Stimulated activated CD8-positive, alpha-beta memory T cell treated with anti-CD3 and anti-CD28 coated beads, Interleukin-12 subunit alpha, Interleukin-12 subunit beta, amount 100 ng/mL, for 1 hour (primary cell): ENCODE measurements at places on chromosomes 7 and 10.

GRCh38 chr7:117282239-117282812, 40.5 kb downstream of the WNT2 start:
- DNase-seq = no peak

DNA sequence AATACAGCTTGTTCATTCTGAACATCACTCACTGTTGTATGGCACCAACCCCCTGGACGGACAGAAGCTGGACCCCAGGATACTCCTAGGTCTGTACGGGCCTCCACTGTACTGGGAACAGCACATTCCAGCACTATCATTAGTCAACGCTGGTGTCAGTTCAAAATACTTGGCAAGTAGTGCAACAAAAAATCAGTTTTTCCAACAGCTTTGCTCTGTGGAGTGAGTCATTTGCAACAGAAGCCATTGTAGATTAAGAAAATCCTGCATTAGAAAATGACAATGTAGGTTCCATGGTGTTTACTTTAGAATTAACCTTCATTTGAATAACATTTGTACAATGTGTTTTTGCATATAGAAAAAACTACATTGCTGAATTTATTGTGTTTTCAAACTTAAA, 266.6 kb downstream of the HDAC9 start:
- DNase-seq = no peak

DNA sequence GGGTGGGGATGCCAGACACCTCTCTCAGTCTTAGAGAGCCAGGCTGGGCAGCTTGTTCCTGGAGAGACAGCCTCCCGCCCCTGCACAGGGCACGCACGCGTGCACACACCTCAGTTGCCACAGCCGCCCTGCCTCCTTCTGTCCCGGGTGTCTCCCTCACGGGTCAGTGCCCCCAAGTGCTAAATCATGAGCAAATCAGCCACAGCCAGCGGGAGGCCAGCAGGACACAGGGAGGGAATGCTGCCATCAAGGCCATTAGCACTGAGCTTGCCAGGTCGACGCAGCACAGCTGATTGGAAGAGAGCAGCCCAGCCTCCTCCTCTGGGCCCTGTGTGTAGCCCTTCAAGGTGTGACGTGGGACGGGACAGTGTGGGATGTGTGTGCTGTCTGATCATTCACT, 130.4 kb downstream of the CDH23 start:
- DNase-seq = no peak

- no peak for DNase-seq
Observed at GRCh38 chr7:149016876-149017275, 11.4 kb downstream of the PDIA4 start.

DNA sequence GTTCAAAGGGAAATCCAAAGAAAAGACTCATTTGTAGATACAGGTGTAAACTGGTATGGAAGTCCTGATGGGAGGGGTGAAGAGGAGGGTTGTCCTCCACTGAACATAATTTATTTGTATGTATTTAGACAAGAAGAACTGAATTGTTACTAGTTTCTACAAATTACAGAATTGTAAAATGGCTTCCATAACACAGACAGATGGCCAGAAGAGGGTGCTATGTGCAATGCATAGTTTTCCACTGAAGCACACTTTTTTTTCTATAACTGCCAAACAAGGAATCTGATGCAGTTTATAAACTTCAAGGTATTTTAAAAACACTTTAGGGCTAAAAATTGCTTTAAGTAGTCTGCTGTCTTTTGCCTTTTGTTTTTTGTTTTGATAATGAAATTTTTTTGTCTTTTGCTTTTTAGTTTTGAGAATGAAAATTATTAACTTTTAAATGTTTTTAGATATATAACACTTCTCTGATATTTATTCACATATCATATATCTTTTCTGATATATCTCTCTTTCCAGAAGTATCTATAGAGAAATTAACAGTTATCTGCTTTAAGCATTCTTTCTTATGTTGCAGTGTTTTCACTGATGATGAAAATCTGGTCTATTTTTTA, 58.5 kb downstream of the PHYHIPL start:
- no peak for DNase-seq

- DNase-seq = no peak
Observed at GRCh38 chr7:92782855-92783254, 53.5 kb downstream of the CDK6 start.

- DNase-seq = no peak
Observed at GRCh38 chr10:69951658-69952057, 101.0 kb upstream of the MACROH2A2 start.

GRCh38 chr10:67452892-67453291, 243.1 kb downstream of the CTNNA3 start:
- DNase-seq = no peak

GRCh38 chr10:65142641-65143435, 1621.6 kb downstream of the REEP3 start:
- no peak for DNase-seq

DNA sequence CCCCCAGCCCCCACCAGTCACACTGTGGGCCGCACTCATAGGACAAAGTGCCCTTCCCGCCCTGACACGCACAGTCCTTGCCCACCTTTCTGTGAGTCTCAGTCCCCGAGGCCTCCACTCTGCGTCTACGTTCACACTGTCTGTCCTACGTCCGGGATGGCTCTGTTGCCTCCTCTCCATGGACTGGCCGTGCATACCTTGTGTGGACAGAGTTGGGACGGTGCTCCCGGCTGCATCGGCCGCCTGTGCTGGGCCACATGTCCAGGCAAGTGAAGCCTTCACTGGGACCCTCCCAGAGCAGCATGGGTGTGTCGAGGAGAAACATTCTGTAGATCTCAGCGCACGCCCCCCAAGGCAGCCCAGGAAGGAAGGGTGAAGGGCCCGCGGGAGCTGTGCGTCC, 239.0 kb downstream of the MGMT start:
- no peak for DNase-seq

GRCh38 chr7:64636386-64636785, 29.5 kb upstream of the ZNF107 start:
- no peak for DNase-seq

- DNase-seq = no peak
Observed at GRCh38 chr7:130435311-130435854, 5.4 kb downstream of the CEP41 start.

- DNase-seq = no peak
Observed at GRCh38 chr10:121947343-121948330, 19.8 kb upstream of the ATE1 start.

GRCh38 chr7:151793991-151794507, 82.9 kb downstream of the PRKAG2 start:
- DNase-seq = no peak

DNA sequence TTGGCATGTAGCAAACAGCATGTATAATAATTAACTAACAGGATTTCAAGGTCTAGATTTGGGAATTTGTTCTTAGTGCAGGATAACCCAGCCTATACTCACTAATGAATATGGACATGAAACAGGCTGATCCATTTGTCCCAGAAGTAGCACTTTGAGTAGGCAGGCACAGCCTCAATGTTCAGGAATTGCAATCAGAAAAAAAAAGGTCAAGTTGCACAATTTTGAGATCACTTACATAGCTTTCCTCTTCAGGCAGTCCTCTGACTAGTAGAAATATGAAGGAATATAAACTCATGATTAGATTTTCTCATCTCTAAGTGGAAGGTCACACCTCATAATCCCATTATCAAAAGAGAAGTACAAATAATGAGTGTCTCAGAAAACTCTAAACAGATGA, 921.4 kb upstream of the CELF2 start:
- no peak for DNase-seq

DNA sequence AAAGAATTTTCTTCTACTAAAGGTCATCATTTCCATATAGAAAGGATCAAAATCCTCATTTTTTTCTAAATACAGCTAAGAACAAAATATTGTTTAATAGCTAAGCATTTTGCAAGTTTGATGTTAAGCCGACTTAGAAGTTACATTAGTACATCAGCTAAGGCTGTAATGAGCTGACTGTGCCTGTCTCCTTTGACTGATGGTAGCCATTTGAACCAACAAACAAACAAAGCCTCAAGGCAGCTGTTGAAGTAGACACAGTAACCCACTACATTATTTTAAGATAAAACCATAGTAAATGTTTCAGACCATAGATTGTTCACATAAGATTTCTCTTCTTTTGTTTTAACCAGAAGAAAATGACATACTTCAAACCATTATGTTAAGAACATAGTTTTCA, 210.9 kb upstream of the VSTM2A start:
- DNase-seq = no peak

GRCh38 chr10:12027539-12027938, 15.1 kb downstream of the UPF2 start:
- DNase-seq = no peak
